Mammary epithelial cell (primary cell): ENCODE measurements at places on chromosomes 3 and 15.

DNA sequence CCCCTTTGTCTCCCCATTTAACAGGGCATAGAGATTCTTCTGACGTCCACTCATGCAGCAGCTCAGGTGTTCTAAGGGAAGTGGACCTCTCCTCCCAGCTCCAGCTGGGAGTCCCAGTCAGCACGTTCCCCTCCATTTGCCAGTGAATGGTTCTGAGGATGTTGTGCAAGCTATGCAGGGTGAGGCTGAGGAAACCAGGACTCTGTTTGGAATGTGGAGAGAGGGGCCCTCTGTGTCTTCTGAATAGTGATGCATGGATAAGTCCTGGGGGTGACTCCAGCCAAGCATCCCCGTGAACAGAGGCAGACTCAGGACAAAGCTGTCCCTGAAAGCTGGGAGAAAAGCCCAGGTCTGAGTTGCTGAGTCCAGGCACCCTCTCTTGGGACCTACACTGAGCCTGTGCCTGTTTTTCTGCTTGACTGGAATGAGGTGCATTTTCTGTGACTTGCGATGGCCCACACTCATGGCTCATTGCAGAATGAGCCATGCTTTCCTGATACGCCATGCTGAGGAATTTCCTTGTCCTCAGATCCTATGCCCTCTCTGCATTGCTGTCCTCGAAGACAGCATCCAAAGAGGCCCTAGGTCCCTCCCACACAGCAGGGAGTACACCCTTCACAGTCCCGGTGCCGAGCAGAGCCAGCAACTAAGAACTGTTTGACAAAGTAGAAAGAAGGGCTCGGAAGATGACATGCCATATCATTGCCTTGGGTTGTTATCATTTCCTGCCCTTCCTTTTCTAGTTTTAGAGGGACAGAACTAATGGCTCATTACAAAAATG is 185.2 kb downstream of the ATP10A start:
- no peak for DNase-seq

DNA sequence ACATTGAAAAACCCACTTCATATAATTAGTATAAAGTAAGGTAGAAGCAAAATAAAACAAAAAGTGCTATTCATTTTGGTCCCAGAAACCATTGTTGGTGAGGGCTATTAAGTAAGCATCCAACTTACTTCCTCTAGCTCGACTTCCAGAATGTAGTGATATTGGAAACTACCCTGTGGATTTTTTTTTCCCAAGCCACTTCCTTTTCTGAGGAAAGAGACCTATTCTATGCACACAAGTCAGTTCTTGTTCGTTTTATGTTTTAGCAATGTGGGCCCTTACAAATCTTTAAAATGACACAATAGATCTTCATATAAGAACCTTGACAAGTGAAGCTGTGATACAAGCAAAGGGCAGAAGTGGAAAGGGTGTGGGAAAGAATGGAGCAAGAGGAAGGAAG is 402.0 kb upstream of the TBL1XR1 start:
- peak; percentile 54 for DNase-seq

DNA sequence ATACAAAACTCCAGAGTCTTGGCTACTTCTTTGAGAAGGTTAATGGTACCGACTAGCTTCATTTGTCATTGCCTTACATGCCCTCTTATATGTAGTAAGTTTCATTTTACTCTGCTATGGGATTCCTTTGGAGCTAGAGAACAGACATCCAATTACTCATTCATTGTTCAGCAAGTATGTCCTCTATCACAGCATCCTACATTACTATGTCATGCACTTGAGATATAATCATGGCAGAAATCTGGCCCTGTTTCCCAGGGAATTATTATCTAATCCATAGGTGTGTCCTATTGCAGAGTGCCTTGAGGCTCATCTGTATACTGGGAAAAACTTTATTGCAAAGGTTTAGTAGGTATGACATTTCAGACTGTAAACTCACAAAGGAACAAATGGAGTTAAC is 333.1 kb upstream of the NECTIN3 start:
- DNase-seq, result peak; percentile 2

GRCh38 chr3:15063238-15063637 is 1.9 kb downstream of the MRPS25 start:
- DNase-seq, result no peak

DNA sequence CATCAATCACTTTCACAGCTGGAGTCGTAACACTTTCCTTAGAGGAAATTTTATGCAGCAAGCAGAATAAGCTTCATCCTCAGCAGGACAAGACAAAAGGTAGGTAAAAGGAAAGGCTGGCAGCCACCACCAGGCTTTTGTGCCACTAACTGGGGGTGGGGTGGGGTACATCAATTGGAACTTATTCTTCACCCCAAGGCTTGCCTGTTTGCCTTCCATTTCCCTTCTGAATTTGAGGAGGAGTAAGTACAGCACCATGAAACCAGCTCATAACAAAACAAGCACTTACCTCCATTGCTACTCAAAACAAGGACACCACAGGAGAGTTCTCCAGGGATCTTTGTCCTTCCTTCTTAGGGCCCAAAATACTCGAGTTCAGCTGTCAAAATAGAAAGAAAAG is 296.8 kb downstream of the ARRDC4 start:
- DNase-seq, result no peak

DNA sequence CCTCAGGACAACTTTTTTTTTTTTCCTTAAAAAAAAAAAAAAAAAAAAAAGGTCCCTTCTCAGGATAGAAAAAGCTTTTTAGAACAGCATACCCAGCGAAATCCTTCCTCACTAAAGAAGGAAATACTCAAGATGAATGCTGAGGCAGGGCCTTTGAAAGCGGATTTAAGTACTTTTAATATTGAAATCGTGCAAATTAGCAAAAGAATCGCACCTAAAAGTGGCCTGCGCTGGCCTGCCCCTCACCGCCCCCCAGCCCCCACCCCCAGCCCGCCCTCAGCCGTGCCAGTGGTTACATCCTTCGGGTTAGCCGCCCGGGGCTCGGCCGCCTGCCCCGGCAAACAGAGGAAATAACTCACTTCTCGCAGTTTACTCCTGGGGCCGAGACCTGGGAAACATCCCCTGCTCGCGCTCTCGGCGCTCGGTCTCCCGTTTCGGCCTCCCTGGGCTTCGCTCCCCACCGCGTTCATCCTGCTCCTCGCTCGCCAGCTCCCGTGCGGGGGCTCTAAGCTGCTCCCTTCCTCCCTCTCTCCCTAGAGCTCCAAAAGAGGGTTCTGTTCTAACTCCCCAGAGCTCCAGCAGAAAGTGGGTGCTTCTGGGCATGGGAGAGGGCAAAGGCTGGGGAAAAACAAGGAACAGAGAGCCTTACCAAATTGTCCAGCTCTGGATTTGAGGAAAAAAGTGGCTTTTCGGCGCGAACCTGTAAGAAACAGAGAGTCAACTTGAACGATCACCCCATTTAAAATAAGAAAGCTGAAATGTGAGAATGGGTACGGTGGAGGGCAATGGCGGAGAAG is 5.2 kb downstream of the MEIS2 start:
- DNase-seq, result no peak

- peak; percentile 82 for DNase-seq
Measured at GRCh38 chr3:184727357-184728009, 15.6 kb upstream of the MAGEF1 start.

GRCh38 chr3:125141596-125142419 is 70.7 kb downstream of the SLC12A8 start:
- no peak for DNase-seq

GRCh38 chr15:45026651-45027190 is 3.7 kb downstream of the SORD start:
- no peak for DNase-seq

DNA sequence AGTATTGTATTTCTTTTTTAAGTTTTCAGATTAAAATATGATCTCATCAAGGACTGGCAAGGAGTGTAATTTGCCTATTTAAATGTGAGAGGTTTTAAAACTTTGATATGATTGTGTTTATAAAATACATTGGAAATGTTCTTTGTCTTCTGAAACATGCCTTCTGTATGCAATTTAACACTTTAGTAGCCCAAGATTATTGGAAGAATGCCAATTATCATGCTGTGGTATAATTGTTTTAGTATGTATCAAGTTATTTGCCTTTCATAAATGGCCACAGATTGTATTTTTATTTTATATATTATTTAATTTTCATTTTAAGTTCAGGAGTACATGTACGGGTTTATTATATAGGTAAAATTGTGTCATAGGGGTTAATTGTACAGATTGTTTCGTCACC is 31.7 kb downstream of the ECT2 start:
- DNase-seq, result no peak

GRCh38 chr3:182201456-182202168 is 489.9 kb downstream of the SOX2 start:
- DNase-seq, result no peak

GRCh38 chr15:64717735-64718495 is 57.5 kb downstream of the RBPMS2 start:
- DNase-seq, result no peak

- DNase-seq, result peak; percentile 6
Measured at GRCh38 chr3:190853464-190853863, 9.0 kb downstream of the GMNC start.
